ENCODE measurements at places on chromosomes 1 and 21.
A peak's percentile ranks its signal among the peaks of the same experiment; 100 is the strongest.

GRCh38 chr1:43318831-43319230 is 18.0 kb downstream of the TIE1 start:
- DNase-seq, result no peak

DNA sequence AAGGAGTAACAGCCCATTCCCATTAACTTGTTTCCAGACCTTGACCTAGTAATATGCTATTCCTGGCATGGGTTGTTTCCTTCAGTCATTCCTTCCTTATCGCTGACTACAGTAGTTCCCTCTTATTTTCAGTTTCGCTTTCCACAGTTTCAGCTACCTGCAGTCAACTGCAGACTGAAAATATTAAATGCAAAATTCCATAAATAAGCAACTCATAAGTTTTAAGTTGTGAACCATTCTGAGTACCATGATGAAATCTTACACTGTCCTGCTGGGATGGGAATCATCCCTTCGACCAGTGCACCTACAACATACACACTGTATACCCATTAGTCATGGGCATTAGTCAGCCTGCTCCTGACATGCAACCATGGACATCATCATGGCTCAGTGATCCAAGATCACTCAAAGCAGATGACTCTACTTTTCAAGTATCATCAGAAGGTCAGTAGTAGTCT is 66.7 kb downstream of the CCDC30 start:
- DNase-seq, result no peak

DNA sequence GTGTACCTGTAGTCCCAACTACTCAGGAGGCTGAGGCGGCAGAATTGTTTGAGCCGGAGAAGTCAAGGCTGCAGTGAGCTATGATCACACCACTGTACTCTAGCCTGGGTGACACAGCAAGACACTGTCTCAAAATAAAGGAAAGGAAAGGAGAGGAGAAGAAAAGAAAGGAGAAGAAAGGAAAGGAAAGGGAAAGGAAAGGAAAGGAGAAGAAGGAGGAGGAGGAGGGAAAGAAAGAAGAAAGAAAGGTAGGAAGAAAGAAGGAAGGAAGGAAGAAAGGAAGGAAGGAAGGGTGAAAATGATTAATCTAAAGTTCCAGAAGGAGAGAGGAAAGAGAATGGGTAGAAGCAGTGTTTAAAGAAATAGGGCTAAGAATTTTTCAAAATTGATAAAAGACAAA is 12.2 kb downstream of the SPOCD1 start:
- DNase-seq, result no peak

- no peak for DNase-seq
Observed at GRCh38 chr1:108504447-108504846, 54.3 kb downstream of the NBPF6 start.

DNA sequence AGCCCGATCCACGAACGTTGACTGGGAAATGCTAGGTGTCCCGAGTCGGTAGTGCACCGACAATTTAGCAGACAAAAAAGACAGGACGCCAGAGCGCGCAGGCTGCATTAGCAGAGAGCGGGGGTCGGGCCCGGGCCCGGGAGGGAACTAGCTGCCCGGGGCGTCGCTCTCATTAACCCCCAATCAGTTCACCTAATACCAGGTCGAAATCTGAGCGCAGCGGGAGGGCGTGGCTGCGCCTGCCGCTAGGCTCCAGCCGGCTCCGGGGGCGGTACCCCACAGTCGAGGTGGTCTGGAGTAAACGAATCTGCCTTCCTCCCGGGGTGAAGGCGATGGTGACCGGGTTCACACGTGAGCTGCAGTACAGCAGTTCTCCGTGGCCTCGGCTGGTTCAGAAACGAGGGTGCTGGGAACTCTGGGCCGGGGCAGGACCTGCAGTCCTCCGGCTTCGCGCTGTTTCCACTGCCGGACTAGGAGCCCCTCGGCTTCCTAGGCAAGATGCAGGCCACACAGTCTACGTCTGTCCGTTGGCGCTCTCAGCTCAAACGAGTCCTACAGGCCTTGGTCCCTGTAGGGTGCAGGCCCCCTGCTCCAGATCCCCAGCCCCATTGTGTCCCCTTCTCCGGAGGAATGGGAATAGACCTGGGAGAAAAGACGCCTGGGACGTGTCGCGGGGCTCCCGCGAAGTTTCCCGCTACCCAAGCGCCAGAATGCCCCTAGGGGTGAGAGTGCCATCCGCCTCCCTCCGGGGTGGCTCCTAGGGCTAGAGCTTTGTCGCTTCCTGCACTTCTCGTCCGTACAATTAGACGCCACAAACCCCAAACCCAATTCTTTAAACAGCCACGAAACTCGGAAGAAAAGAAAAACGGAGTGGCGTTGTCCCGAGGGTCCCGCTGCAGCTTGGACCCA is 2.0 kb downstream of the GFI1 start:
- DNase-seq, result peak; percentile 17

DNA sequence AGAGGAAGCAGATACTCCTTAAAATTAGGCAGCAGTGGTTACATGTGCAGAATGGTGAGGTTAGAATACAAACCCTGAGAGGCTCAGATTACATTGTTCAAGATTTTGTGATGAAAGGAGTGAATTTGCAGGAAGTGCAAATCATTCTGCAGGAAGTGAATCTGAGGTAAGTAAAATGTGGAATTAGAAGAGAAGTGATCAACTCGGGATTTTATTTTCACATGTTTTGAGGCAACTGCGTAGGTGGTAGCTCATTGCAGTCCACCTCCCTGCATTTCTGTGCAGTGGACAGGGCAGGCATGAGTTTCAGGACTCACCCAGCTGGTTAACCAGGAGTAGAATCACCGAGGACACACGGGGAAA is 2.1 kb upstream of the PLA2G2C start:
- DNase-seq, result no peak

DNA sequence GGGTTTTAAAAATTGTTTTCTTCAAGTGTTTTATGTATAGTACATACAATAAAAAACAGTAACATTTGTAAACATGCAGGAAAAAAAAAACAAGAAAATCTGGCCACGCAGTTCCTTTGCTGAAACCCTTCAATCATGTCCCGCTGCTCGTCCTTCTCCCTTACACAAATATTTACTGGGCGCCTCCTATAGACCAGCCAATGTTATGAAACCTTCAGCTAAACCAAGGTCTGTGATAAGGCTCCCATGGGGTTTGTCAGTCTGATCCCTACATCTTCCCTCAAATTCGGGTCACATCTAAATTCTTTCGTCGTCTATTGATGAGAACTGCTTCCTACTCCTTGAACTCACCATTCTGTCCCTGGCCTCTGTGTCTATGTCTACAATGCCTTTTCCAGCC is 583.9 kb downstream of the SMYD3 start:
- DNase-seq, result no peak

DNA sequence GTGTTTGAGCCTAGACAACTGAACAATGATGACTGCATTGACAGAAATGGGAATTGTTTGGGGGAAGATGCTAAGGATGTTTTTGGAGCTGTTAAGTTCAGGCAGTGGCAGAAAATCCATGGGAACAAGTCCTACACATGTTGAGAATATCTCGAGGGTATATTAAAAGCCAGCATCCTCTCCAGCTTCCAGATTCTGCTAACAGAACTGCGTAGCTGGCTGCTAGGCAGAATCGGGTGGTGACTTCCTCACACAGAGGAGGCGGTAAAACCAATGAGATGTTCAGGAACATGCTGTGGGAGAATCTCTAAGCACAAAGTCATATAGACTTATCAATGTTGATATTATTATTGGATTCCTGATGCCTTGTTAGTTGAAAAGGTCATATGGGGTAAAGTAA is 14.8 kb downstream of the FAM163A start:
- DNase-seq, result no peak

GRCh38 chr1:90671251-90671650 is 45.9 kb downstream of the BARHL2 start:
- DNase-seq, result no peak

DNA sequence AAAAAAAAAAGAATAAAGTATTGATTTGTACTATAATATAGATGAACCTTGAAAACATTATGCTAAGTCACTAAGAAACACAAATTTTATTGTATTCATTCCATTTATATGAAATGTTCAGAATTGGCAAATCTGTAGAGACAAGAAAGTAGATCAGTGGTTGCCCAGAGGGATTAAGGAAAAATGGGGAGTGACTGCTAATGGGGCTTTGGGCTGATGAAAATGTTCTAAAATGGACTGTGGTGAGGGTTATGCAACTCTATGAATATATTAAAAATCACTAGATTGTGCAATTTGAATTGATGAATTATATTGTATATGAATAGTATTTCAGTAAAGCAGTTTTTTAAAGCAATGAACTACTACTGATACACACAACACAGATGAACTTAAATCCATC is 10.0 kb downstream of the GDAP2 start:
- no peak for DNase-seq

GRCh38 chr1:192724670-192725069 is 84.2 kb upstream of the RGS2 start:
- DNase-seq, result no peak

- no peak for DNase-seq
Observed at GRCh38 chr1:159983681-159984080, 29.6 kb upstream of the SLAMF9 start.

GRCh38 chr1:31658721-31659120 is 14.0 kb upstream of the PEF1 start:
- no peak for DNase-seq

DNA sequence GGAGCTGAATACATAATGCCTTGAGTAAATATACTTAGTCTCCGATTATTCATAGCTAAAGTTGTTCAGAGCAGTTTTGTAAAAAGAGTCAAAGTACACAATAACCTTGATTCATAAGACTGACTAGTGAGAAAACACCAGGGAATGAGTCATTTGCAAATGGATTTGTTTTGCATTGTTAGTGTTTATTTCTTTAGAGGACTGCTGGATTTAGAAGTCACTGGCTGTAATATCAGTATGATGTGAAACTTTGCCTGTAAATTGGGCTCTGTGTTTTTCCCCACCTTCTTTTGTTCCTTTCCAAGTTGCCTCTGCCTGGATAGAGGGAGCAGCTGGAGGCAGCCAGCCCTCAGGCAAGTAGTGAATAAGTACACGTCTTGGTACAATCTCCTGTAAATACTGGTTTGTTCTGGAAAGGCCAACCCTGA is 474.7 kb downstream of the NUF2 start:
- DNase-seq, result no peak

- DNase-seq, result no peak
Observed at GRCh38 chr1:244821134-244821533, 14.3 kb upstream of the COX20 start.

- no peak for DNase-seq
Observed at GRCh38 chr1:80359666-80360065, 1353.1 kb upstream of the ADGRL4 start.

GRCh38 chr1:213776969-213777368 is 210.8 kb upstream of the PROX1 start:
- no peak for DNase-seq

- DNase-seq, result no peak
Observed at GRCh38 chr1:54129858-54130257, 22.9 kb downstream of the CDCP2 start.

DNA sequence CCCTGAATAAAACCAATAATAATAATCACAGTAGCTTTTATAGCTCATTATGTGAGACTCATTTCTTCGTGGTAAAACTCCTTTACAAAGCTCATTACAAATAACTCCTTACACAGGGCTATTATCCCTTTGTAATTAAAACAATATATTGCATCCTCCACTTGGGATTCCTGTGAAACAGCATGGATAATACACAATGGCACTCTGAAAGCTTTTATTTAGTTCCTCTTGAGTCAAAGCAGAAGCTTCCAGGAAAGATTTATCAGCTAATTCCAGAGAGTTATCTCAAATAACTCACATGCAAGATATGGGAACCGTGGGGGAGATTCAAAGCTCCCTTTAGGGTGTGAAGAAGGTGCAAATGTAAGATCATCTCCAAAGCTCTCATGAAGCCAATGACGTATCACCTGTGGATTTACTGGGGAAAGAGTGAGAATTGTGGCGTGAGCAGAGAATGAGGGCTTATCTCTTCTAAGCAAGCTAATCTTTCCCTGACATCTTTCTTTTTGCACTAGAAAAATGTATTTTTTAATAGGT is 60.4 kb upstream of the GJA5 start:
- no peak for DNase-seq

DNA sequence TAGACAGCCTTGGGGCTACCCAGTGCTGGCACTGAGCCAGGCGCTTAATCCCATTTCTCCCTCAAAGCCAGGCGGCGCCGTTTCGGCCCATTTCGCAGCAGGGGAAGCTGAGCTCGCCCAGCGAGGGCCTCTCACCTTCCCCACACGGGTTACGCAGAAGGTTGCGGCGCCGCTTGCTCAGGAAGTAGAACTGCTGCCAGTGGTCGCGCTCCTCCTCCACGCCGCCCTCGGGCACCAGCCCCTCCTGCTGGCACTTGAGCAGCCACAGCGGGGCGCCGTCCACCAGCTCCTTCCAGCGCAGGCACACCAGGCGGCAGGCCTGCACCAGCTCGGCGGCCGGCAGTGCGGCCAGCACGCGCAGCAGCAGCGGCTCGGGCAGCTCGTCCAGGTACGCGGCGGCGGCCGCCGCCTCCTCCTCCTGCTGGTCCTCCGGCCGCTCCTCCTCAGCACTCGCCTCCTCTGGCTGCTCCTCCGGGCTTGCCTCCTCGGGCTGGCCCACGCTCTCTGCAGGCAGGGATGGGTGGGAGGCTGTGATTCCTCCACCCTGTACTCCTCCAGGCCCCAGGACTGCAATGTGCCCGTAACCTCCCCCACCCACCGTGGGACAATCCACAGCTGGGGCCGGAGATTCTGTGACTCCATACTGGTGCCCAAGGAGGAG is 3.8 kb downstream of the FBXO2 start:
- DNase-seq, result peak; percentile 84

DNA sequence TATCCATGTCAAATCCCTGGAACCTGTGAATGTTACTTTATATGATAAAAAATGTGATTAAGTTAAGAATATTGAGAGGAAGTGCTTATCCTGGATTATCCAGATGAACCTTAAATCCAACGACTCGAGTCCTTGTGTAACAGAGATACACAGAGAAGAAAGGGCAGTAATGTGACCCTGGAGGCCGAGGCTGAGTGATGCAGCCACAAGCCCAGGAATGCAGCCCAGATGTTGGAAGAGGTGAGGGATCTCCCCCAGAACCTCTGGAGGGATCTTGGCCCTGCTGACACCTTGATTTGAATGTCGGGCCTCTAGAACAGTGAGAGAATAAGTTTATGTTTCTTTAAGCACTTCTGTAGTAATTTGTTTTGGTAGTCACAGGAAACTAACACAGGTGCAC is 18.0 kb downstream of the LPGAT1 start:
- no peak for DNase-seq

GRCh38 chr21:30206551-30207251 is 9.2 kb downstream of the CLDN8 start:
- DNase-seq, result no peak

DNA sequence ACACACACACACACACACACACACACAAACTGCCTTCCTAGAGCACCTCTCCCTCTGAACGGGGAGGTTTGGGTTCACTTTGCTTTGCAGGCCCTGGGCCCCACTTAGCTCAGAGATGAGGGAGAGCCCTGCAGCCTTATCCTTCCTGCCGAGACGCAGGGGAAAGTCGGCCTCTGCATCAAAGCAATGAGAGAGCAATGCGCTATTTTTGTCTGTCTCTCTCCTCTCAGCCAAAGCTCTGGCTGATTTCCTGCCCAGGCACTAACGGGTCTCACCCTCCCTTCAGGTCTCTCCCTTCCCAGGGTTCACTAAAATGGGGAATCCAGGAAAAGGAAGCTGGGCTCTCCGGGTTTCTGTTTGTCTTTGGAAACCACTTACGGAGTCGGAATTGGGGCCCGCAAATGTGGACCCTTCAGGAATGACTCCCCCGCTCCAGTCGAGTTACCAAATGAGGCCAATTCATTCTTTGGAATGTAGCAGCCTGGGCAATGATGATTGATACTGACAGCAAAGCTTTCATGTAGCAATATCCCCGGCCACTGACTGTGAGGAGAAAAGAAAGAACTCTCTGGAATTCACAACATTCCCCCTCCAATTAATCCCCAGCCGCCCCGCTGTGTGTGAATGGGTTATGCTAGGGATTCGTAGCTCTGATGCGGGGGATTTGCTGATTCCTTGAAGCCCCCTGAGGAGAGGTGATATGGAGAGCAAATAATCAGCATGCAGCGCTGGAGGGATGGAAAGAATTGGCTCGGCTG is 61.5 kb upstream of the WLS start:
- DNase-seq, result no peak
